NCI-H226 (cell line): ENCODE measurements at places on chromosomes 3 and 15.
A peak's percentile ranks its signal among the peaks of the same experiment; 100 is the strongest.

GRCh38 chr15:86872782-86873181 is 793.1 kb downstream of the AGBL1 start:
- DNase-seq, result no peak

DNA sequence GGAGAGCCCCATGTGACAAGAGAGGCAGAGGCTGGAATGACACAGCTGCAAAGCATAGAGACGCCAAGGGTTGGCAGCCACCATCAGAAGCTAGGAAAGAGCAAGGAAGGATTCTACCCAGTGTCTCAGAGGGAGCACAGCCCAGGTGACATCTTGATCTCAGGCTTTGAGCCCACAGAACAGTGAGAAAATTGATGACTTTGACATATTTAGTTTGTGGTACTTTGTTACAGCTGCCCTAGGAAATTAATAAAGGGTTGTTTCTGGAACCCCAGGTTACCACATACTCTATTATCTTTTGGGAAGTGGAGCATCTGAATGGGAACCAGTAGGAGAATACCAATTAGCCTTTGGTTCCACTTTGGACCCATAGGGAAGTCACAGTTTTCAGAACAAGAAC is 231.7 kb downstream of the ZNF621 start:
- no peak for DNase-seq

GRCh38 chr15:70210528-70210927 is 112.8 kb upstream of the TLE3 start:
- no peak for DNase-seq

DNA sequence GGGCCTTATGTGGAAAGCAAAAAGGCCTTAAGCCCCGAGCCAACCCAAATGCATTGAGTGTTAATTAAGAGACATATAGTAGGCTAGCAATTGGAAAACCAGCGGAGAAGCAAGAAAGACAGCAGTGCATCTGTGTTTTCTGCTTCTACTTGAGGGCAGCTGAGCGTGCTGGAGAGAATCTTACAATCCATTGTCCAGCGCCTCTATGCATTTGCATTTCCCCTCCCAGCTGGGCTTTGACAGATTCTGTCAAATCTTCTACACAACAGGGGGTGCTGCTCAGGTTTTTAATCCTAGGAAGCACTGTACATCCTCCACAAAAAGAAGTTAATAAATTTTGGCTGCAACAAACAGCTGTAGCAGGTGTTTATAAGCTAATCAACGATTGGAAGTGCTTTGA is 23.9 kb downstream of the SSR3 start:
- no peak for DNase-seq

- no peak for DNase-seq
Measured at GRCh38 chr3:141459008-141459407, 27.8 kb upstream of the RASA2 start.

GRCh38 chr3:193465992-193466608 is 87.5 kb upstream of the ATP13A5 start:
- no peak for DNase-seq

DNA sequence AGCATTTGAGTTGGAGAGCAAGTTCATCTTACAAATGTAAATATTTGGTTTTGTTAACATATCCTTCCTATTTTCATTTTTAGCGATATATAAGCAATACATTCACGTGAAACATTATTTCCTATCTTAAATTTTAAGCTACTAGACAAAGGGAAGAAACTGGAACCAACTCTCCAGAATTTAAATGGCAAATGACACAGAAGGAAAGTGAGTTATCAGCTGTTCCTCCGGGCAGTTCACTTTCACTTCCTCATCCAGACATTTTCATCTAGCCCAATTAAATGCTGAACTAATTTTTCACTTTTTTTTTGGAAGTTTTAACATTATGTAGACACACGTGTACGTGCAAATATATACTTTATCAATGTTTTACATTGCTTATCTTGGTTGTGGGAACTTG is 58.7 kb downstream of the MORC1 start:
- DNase-seq, result no peak

DNA sequence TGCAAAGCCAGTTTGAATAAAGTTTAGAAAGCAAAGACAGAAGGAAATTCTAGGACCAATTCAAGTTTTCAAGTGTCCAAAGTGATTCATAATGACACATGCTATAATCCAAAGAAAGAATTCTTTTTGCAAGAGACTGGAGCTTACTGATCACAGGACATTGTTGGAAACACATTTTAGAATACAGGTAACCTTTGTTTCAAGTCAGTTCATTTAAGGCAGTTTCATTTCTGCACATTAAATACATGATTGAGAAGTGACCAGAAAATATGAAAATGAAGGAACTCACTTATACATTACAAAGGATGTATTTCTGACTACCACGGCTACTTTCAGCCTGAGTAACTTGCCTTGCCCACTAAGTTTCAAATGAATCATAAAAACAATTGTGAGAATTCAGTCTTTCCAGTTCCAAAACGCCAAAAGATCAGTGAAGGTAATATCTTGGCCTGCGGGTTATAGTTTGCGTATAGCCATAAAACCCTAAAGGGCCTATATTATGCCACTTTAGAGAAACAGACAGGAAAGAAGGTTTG is 48.7 kb downstream of the PRICKLE2 start:
- DNase-seq, result peak; percentile 10

DNA sequence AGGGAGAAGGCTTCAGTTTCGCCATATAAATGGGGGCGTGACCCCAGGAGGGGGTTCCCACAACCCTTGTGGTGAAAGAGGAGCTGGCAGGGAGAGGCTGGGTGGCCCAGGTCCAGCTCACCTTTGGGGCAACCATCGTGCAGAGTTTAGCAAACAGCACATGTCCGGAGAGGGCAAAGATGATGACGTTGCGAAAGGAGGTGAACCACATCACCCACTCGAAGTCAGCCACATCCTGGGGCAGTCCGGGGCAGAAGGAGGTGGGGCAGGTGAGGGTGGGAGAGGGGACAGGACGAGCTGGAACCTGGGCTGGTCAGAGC is 3.7 kb downstream of the HHATL start:
- DNase-seq, result no peak

DNA sequence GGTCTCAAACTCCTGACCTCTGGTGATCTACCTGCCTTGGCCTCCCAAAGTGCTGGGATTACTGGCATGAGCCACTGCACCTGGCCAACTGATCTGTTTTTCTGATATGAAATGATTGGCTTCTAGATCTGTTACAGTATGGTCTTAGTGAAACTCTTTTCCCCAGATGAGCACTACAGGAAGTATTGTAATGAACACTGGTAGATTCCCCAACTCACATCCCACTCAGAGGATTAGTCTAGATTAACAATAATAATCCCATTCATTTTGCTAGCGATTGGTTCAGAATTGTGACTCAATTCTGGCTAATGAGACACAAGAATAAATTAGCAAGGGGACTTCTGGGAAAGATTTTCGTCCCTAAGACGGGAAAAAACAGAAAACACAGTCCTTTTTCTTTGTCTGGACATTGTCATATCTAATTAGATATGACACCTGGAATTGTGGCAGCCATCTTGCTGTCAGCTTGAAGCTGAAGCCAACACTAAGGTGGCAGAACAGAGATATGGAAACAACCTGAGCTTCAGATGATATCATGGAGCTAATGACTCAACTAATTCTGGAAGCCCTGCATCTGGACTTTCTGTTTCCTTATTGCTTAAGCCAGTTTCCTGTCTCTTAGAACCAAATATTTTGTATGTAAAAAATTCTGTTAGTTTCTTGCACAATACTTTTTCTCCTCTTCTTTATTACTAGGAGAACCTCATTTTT is 17.4 kb upstream of the NPTN start:
- peak; percentile 71 for DNase-seq
